T-helper 2 cell treated with Interferon-gamma antibody and Interleukin-4, amounts not matched to agents 5 μg/mL and 100 μg/mL, for 36 hours (primary cell): ENCODE measurements at places on chromosomes 6 and 20.
A peak's percentile ranks its signal among the peaks of the same experiment; 100 is the strongest.

DNA sequence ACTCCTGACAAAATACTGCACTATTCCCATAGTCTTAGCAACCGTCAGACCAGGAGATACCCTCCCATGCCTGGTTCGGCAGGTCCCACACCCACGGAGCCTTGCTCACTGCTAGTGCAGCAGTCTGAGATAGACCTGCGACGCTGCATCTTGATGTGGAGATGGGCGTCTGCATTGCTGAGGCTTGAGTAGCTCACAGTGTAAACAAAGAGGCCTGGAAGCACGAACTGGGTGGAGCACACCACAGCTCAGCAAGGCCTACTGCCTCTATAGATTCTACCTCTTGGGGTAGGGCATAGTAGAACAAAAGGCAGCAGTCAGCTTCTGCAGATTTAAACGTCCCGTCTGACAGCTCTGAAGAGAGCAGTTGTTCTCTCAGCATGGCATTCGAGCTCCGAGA, 25.4 kb downstream of the TMEM244 start:
- no peak for DNase-seq

DNA sequence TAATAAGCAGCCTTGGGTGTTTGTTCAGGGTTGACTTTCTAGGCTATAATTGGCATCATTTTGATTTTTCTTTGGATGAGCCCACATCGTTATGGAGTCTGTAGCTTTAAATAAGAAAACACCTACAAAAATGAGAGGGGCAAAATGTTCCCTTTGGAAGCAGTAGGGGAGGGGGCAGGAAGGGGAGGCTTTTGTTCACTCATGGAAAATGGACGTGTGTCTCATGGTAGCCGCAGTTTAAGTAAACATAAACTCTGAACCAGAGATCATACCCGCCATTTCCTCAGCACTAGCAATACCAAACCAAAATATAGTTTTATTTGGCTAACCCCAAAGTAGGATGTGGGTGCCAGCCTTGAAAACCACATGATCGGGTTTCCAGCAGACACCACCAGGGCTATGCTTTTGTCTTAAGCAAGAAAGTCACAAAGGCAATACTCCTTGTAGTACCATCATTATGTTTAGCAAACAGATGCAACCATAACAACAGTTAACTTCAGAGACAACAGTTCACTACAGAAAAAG, 572.5 kb upstream of the JAG1 start:
- no peak for DNase-seq

- DNase-seq: no peak
These were observed 121.2 kb downstream of the INSM1 start for GRCh38 chr20:20489054-20489453.

- DNase-seq: peak; percentile 24
These were observed 46.6 kb upstream of the EDN3 start for GRCh38 chr20:59253779-59254319.

DNA sequence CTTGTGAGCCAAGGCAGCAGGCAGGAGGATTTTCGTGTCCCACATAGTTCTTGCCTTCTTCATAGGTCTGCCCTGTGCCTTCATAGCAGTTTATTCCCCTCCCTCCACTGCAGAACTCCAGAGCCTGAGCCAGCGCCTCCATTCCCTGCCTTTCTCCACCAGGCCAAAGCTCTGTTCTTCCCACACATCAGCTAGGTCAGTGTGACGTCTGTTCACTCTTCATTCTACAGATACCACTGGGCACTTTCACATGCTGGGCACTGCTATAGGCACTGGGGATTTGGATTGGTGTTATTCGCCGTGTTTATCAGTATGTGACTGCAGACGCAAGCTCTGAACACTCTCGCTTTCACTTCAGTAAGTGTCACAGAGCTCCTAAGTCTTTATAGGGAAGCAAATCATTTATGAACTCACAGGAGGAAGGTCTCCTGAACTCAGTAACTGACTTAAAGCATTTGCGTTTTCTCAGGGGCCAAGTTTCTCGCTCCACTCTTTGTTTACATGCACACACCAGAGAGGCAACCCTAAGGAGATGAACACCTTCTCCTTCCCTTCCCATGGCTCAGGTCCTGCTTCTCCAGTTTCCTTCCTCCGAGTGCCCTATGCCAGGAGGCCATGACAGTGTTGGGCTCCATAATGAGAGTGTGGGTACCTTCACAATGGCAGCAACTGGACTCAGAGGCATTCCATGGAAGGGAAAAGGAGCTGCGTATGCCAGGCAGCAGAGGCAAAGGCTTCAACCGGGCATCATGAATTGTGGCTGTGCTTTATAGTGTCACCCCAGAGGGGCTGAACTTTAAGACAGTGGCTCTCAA, 6.3 kb upstream of the APMAP start:
- no peak for DNase-seq

DNA sequence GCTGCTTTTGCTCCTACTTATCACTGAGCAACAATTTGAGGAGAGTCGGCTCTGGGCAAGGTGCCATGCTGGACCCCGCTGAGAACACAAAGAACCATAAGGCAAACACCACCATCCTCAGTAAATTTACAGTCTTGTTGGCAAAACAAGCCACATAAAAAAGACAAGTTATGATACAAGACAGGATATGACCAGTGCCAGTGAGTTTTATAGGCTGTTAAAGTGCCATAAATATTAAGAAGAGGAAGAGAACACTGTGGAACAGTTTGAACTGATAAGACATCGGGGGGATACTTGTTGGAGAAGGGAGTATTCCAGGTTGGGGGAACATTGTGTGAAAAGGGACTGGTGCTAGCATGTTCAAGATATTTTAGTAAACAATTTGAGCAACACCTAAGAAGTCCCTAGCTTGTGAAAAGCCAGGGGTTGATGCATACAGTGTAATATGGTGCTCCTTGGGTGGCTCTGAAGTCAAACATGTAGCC, 25.3 kb upstream of the RIPOR2 start:
- DNase-seq: no peak

GRCh38 chr20:14319704-14320103, 17.7 kb downstream of the FLRT3 start:
- no peak for DNase-seq

- no peak for DNase-seq
These were observed 84.8 kb upstream of the MPC1 start for GRCh38 chr6:166467436-166468000.

DNA sequence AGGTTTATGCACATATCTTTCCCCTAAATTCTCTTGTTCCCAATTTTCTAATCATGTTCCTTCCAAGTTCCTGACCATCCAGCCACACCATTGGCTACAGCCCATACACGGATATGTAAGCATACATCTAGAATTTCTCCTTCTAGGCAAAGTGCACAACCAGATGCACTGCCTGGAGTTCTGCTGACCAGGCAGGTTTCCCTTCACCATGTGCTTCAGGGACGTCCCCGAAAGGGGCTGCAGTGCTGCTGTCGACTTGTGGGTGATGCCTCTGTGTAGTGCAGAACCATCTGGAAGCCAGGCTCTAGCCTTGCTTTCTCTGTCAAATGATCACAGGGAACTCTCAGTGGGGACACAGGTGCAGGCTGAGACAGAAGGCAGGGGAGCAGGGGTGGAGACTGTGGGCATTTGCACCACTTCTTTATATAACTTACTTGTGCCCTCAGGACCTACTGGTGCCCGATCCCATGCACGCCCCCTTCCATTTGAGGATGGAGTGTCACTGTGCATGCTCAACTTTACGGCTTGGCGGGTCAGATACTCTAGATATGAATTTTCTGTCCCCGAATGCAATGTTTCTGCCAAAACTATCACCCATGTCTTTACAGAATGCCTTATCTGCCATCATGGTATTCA, 37.5 kb upstream of the SMOC2 start:
- DNase-seq: no peak

DNA sequence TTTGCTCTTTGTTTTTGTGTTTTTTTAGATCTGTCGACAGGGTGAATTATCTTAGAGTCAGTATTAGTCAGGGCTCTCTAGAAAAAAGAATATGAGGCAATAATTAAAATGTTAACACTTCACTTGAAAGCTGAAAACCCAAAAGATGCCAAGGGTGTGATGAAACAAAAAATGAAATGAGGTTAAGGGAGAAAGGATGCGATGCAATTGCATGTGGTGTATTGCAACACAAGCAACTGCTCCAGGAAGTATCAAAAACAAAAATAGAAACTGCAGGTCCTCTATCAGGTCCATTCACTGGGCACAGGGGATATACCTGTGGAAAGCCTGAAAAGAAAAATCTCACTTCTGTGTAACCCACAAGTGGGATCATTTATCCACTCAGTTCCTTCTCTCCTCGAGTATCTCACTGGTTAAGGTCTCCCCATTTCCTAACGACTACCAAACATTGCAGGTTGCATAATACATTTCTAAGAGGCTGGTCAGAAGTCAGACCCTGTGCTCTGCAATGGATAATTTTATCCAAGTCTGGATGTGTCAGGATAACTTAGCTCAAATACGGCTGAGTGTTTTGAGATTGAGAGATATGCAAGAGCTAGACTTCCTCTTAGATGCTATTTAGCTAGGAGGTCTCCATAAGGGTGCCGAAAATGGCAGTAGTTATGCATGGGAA, 257.7 kb upstream of the GJE1 start:
- DNase-seq: no peak

GRCh38 chr20:3580412-3580811, 82.8 kb downstream of the GFRA4 start:
- no peak for DNase-seq
